Aorta (tissue), 5 donors: ENCODE measurements at places on chromosomes 4 and X. TPM values are rescaled to one million over a fixed set of nuclear protein-coding genes. Genes with fewer than 3 reads are reported as not detected.

DNA sequence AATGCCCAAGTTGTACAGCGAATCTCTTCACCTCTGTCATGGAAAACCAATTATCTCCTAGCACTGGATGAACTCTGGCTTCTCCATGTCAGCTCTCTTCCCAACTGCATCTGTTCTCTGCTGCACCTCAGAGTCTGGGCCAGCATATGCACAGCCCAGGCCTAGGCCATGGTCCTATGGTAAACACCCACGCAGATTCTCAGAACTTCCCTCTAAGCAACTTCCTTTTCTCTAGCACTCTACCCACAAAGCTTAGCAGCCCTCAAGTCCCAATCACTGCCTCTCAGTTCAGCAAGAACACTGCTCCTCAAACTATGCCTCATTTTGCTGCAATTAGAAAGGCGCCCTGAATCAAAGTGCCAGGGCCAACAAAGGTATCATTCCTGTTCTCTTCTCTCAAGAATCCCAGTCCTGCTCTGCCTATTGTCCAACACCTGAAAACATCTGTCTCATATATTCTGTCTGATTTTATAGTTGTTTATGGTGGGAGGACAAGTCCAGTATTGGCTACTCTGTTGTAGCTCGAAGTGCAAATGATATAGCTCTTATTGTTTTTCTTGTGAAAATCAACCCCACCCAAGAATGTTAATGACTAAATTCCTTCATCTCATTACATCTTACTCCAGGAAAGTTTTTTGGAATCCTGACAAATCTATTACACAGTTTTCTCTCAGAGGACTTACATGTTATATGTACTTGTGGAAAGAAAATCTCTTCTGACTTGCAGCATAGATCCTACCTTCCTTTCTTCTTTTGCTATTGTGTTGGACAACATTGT lies 85.4 kb downstream of the DCHS2 start:
- DNase-seq, result no peak

Gene RENBP
- 13.1 TPM for total RNA-seq

DNA sequence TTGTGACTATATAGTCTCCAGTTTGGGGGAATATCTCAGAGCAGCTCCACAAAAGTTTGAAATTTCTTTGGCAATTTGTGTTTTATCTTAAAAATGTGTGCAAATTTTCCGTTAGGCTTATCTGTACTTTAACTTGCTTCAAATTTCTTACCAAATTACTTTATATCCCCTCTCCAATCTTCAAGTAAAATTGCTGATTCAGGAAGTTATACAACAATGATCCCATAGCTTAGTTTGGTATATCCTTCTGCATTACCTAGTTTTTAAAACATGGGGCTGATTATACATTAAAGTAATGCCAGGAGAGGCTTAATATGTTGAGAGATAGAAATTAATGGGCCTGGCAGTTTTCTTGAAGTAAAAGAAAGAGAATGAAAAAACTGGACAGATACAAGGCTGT lies 66.6 kb downstream of the TAF1 start:
- DNase-seq, result no peak

DNA sequence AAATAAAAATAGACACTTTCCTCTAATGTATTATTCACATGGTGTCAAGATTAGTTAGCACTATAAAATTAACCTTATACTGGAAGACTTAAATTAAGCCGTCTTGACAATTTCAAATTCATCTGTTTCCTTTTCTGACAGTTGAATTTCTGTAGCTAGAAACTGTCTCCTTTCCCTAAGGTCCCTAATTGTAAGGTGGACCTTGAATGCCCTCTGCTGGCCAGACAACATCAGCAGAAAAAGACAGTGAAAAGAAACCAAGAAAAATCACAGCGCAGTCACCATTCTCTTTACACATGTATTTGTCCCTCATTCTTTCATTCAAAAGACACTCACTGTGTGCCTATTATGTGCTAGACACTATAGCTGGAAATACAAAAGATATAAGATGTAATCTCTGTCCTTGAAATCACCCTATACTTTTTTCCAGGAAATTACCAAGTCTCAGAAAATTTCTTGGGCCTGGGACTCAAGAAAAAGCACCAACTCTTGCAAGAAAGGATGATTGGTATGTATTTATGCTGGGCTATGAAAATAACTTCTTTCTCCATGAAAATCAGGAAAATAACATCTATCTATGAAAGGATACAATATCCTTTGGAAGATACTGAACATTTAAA lies 32.7 kb upstream of the AMBN start:
- no peak for DNase-seq

Gene HELT
- total RNA-seq, result not detected

GRCh38 chr4:136526517-136526916 lies 1005.8 kb downstream of the PCDH18 start:
- no peak for DNase-seq

Gene GLRA3
- not detected for total RNA-seq

DNA sequence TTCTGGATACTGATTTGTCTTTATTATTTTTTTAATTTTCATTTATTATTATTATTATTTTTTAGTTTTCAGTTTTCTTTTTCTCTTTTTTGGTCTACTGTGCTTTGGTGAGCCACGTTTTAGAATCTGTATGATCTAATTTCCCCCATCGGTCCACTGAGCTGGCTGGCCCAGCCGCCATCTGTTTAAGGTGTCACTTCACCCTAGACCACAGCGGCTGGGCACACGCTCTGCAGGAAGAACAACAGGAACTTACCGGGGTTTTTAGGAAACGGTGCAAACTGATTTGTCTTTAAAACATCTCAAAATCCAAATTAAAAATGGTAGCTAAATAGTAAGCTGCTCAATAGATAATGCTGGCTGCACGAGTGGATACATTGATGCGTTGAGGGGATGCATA lies 48.8 kb upstream of the AMOT start:
- DNase-seq, result no peak

GRCh38 chrX:71910986-71911730 lies 513 bp downstream of the NHSL2 start:
- peak; percentile 77 for DNase-seq

- no peak for DNase-seq
Measured at GRCh38 chr4:109390115-109390768, 43.4 kb upstream of the SEC24B start.

Gene CT83
- not detected for total RNA-seq

GRCh38 chrX:107747596-107748161 lies 27.9 kb downstream of the TSC22D3 start:
- DNase-seq, result no peak

DNA sequence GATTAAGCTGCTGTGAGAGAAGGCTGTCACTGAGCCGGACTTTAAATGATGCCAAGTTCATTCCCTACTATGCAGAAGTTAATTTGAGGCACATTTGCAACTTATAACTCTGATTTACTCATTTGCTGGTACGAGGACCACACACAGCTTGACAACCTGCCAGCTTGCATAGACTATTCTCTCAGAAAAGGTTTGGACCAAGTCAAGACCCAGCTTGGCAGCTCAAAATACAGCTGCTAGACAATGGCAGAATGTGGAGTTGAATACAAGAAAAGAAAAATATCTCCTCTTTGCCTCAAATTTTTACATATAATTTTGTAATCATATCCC lies 338.9 kb downstream of the DHX15 start:
- DNase-seq, result no peak

DNA sequence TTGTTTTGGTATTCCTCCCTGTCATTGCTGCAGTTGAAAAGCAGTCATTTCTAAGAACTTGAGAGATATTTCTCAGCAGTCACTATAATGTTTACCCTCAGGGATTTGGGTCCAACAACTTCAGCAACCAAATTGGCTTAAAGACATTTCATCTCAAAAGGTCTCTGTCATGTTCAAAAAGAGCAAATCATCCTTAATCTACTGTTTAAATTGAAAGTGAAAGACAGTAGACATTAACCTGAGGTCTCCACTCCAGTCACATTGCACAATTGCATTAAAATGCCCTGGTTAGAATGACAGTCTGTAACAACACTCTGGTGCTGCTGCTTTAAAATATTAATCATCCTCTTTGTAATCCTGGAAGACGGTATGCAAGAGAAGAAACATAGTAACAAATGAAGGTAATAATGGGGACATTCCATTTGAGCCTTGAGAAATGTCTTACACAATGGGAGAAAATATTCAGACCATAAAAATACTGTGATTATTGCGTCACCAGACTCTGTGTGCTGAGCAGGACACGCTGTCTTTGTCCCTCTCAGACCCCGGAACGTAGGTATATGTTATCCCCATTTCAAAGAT lies 90.2 kb upstream of the UNC5C start:
- no peak for DNase-seq

GRCh38 chrX:71103110-71103983 lies 3.2 kb downstream of the CXorf65 start:
- DNase-seq, result no peak

Gene C4orf54
- total RNA-seq, result 1.3 TPM

DNA sequence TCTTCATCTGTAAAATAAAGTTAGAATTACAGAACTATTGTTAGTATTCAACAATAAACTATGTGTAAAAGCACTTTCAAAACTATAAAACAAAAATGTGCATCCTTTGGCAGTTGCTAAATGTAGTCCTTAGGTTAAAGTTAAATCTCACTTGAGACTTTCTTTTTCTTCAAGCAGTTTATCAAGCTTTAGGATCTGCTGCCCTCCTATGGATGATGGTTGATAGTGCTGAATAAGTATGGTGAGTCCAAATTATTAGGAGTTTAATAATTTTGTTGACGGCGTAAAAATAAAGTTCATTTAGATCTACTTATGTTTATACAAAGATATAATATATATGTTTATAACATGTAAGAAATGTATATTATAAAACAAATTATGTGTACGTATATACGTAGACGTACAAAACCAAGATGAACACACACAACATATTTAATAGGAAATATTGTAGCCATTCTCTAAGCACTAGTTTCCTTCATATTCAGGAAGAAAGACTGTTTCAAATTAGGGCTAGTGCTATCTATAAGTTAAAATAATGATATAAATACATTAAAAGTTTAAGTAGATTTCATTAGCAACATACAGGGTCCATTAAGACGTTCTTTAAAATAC lies 22.3 kb downstream of the UGT2A2 start:
- no peak for DNase-seq

DNA sequence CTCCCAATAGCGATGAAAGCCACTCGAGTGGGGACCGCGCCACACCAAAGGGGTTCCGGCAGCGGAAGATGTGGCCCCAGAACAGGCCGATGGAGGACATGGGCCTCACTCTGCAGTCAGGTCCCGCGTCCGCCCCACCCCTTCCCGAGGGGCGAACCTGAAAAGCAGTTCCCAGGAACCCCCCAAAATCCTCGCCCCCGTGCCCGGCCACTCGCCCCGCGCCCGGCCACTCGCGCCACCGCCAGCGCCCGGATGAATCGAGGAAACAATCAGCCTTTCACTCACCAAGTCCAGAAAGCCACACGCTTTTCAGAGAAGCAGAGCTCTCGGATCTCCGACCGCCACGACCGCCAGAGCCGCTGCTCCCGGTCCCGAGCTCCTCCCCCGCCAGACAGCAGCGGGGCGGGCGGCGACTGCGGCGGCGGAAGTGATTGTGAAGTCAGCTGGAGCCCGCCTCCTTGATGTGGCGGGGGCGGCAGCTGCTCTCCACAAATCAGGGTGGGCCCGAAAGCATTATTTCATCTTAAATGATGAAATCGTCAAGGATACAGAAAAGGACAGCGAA lies at the start of gene PJA1:
PJA1 (minus strand) TSS at position 367 of the 565 bp plus-strand sequence. CDS start 2,380 bp downstream, outside the sequence.
- DNase-seq, result peak; percentile 82
